ENCODE measurements at places on chromosomes 2 and 18.

DNA sequence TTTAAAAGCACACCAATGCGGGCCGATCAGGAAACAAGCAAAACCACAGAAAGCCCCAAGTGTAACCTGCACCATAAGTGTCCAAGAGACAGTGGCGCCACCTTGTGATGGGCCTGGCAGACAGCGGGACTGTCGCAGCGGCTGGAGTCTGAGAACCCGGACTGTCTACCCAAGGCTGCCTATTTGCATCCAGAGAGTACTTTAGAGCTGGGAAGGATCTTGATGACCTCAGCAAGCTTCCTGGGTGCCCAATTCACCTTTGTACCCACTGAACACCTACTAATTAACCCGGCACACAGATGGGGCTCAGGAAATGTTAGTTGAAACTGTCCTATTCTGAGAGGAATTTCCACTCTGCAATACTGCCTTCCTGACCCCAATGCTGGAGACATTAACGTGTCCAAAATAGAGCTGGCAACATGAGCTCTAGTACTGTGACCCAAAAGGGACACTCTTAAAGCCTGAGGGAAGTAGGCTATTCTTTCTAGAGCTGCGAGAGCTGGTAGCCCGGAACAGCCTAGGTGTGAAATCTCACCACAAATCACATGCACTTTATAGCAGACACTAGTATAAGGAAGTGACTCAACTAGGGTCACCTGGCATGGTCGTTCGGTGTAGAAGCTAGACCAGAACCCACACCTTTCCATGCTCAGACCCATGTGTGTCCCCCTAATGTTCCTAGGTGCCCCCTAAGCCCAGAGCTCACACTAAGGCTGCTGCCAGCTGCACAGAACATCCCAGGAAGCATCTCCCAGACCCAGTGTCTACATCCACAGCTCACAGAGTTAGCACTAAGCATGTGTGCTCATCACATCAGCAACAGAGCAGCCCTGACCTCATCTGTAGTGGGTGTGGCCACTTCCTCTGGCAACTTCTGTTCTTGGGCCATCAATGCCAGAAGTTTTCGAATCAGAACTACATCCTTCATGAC, 25.4 kb downstream of the POLR1A start:
- DNase-seq, result peak; percentile 17

GRCh38 chr2:215059724-215060123, 78.7 kb downstream of the ABCA12 start:
- DNase-seq, result no peak

- DNase-seq, result no peak
Observed at GRCh38 chr2:50732796-50733195, 299.1 kb downstream of the NRXN1 start.

DNA sequence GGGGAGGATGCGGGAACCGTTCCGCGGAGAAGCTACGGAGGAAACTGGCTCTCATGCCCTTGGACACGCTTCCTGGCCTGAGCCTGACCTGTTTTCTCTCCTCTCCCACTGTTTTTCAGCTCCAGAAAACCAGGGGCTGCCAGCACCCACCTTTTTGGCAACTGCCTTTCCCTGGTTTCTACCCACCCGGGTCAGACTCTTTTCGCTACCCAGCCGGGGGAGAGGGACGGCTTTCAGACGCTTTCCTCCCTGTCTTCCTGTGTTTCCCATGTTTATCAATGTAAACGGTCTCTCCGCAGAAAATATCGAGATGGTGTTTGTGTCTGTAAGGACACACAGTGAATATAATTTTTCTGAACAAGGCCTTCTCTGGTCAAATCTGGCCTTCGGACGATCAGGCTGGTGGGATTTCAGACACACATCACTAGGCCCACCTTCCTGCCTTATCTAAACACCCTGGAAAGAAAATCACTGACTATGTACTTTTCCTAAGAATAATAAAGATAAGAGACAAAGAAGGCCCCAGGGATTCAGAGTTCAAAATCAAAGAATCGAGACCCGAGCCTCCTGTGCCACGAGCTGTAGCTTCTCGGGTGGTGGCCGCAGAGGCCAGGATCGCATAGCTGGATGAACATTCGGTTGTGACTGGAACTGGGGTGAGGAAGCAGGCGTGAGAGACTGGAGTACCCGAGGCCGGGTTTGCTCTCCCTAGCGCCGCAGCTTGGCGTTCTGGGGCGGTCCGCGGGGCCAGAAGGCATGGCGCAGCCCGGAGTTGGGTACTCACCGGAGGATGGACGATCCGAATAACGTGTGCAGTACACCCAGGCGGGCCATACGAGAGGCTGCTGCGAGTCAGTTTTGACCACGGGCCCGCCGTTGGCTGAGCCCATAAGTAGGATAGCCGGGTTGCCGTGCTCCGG, 1.7 kb downstream of the EN1 start:
- no peak for DNase-seq

DNA sequence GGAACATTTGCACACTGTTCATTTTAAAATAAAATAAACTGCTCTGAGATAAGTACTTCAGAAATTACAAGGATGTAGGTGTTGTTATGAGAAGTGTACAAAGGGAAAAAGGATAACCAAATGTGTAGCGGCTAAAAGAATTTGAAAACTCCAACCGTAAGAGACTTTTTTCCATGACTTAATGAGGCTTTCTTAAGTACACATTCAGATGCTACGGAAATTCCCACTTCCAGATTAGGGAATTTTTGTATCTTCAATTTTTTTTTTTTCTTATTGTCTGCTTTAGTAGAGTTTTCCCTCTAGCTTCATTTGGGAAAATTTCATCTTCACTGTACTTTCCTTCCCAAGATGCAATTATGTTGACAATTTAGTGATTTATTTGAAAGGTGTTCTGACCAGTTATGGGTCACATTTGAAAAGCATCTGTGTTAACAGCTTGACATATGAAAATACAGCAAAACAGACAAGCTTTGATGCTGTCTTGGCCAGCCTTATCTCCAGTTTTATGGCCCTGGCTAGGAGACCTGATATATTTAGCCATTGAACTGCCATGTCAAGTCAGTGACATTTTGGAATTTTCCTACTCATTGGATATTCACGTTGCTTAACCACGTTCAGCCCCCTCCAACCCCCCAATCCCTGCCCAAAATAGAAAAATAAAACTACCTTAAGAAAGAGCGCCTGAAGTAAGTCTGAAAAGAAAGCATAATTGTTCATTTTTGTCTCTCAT, 105.6 kb downstream of the FEZ2 start:
- DNase-seq, result no peak

GRCh38 chr2:157420771-157421323, 23.0 kb downstream of the CYTIP start:
- no peak for DNase-seq

GRCh38 chr2:2026252-2026831, 282.0 kb upstream of the PXDN start:
- DNase-seq, result no peak

DNA sequence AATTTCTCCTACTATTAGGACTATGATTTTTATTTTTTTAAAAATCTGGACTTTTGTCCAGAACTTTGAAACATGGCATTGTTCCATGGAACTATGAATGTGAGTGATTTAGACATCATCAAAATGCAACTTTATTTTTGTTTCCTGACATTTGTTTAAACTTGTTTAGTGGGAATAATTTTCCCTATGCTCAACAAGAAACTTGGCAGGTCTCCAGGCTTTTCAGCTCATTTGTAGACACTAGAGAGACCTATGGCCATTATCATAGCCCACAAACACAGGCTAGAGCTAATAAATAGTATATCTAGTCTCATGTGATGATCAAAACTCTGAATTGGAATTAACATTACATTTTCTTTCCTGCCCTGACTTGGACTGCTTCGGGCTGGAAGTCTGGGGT, 145.1 kb upstream of the CELF4 start:
- no peak for DNase-seq
